GM13977 (cell line): ENCODE measurements at places on chromosomes 5 and 9.

GRCh38 chr5:77727190-77727589 lies 48.9 kb downstream of the TBCA start:
- DNase-seq = no peak

GRCh38 chr9:80605129-80605528 lies 1033.4 kb downstream of the TLE4 start:
- DNase-seq = no peak

- DNase-seq = no peak
These were observed 52.4 kb downstream of the MTREX start for GRCh38 chr5:55360190-55360589.

DNA sequence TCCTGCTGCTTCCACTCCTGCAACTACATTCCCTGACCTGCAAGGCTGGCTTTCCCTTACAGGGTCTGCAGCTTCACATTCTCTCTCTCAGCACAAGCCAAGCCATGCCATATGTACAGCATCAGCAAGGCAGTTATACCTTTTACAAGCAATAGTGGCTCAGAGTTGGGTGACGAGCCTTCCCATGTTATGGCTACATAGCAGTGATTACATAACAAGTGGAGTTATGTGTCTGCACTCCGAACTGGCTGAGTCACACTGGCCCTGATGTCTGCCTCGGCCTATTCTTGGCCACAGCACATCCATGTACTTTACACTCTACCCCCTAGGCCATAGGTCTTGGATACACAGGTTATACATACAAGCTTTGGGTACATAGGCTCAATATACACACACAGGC lies 52.0 kb upstream of the SNCAIP start:
- DNase-seq = no peak

- no peak for DNase-seq
These were observed 96.0 kb downstream of the KIAA1958 start for GRCh38 chr9:112582371-112583262.

DNA sequence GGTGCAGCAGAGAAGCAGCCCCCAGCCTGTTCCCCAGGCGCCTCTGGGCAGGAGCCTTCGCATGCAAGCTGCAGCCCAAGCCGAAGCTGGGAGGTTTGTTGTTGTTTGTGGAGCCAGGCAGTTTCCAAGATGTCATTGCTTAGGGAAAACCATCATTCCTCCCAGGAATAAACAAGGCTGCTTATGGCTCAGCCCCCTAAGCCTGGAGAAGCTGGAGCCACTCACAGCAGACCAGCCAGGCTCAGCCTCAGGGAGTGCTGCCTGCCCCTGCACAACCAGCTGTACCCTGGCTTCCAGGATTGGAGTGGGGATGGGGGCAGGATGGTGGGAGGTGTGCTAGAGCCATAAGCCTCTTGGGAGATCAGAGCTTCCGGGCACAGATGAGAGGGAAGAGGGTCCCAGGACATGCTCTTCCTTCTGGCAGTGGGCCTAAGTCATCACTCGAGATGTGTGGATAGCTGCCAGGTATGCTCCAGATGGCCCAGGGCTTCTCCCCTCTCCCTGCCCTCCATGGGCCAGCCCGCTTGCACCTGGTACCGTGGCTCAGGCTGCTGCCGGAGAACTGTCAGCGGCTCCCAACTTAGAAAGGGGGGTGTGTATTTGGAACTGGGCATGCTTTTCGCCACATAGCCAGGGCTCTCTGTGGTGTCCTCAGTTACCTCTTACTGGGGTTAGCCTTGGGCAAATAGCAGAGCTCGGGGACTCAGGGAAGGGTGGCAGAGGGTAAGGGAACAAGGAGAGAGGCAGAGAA lies 105.2 kb downstream of the RGS3 start:
- no peak for DNase-seq

DNA sequence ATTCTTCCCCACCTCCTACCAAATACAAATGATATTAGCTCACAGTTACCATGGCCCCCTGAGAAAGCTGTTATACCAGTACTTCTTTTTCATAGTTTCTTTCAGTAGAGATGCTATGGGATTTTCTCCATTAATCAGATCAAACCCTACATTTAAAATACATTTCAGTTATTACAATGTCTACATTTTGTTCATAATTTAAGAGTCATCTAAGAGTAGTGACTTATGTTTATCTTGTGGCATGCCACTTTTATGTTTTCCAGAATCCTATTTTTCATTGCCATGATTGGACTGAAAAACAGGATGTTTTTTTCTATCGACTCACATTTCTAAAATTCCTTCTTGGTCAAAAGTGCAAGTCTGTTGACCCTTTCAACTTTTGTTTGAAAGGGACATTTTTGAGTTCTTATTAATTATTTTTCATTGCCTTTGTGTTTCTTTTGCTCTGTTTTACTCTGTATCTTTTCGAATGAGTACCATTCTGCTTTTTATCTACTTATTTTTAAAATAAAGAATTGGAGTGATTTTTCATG lies 77.4 kb upstream of the ANXA1 start:
- no peak for DNase-seq

DNA sequence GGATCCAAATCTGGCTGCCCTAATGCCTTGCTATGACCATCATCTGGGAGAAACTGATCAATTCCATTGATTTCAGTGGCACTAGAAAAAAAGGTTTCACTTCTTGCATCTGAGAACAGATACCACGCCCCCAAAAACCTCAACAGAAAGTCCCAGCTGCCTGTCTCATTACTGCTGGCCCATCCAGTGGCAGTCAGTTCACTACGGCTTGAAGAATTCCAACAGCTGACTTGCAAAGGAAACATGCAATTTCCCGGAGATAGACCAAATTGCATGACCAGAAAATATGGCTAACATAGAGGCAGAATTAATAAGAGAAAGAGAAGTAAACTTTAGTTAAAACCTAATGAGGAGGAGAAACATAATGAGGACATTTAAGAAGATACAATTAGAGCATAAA lies 48.6 kb downstream of the UGCG start:
- DNase-seq = peak; percentile 56

GRCh38 chr5:149358868-149359495 lies 1.1 kb downstream of the PCYOX1L start:
- no peak for DNase-seq

- no peak for DNase-seq
These were observed 570.6 kb downstream of the PDE4D start for GRCh38 chr5:59322894-59323293.

GRCh38 chr5:158499075-158499891 lies 600.4 kb downstream of the EBF1 start:
- no peak for DNase-seq

DNA sequence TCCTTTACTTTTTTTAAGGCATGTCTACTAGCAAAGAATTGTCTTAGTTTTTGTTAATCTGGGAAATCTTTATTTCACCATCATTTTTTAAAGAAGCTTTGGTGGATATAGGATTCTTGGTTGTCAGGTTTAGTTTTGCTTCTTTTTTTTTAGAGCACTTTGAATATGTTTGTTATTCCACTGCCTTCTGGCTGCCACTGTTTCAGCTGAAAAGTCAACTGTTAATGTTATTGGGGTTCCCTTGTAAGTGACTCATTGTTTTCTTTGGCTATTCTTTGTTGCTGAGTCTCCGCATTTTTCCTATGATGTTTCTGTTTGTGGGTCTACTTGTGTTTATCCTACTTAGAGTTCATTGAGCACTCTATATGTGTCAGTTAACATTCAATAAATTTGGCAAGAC lies 44.4 kb downstream of the PHAX start:
- no peak for DNase-seq

- no peak for DNase-seq
These were observed 9.6 kb downstream of the SLCO4C1 start for GRCh38 chr5:102286476-102286875.

GRCh38 chr9:125993466-125993865 lies 246.3 kb downstream of the PBX3 start:
- DNase-seq = no peak

DNA sequence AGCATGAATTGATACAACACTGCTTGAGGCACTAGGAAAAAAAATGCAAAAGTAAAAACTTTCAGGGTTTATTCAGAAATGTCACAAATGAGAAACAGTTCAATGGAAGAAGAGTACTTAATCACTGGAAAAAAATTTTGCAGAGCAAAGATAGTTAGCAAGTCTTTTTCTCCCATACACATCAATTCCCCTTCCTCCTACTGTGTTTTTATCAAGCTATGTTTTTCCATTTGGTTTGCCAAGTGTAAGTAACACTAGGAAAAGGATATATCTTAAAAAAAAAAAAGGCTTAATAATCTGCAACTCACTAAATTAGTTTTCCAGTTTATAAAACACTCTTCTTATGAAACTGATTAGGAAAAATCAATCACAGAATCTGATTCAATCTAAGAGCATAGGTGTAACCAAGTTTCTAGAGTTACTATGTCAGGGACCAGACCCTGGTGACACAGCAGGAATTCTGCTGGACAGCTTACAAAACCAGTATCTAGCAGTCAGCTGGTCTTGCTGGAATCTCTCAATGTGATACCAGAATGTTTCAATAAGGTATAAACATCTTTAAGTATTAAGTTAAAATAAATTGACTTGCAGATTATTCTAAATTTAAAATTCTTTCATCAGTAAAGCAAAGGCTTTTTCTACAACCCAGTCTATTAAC lies 34.7 kb downstream of the RNF145 start:
- DNase-seq = no peak

- DNase-seq = no peak
These were observed 95.6 kb downstream of the DENND1A start for GRCh38 chr9:123834218-123834888.

- no peak for DNase-seq
These were observed 161.8 kb upstream of the SPRY4 start for GRCh38 chr5:142486581-142486980.

GRCh38 chr5:176700239-176700847 lies 53.1 kb downstream of the TSPAN17 start:
- no peak for DNase-seq

- DNase-seq = no peak
These were observed 22.1 kb upstream of the MATR3 start for GRCh38 chr5:139271201-139272027.

- DNase-seq = no peak
These were observed 434 bp downstream of the GLRX start for GRCh38 chr5:95822043-95822541.

DNA sequence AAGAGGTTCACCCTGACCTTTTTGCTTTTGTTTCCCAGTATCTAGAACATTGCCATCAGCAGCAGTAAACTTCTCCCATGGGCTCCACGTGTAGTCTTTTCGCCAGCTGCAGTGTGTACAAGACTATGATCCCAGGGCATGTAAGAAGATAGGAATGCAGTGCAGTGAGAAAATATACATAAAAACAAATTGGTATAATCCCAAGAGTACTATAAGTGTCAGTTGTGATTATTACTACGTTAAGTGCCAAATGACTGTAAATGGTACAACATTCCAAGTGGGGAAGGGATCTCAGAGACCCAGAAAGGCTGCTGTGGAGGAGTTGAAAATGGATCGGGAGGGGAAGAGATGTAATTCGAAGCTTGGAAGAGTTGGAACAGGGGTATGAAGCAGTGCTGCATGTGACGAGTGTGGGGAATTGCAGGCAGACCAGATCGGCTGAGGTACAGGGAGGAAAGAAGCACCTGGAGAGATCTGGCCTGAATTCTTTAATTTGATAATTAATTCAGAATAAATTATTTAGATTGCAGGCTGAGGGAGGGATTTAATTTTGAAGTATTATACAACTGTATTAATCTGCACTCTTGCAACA lies 95.1 kb downstream of the FBXL7 start:
- no peak for DNase-seq

DNA sequence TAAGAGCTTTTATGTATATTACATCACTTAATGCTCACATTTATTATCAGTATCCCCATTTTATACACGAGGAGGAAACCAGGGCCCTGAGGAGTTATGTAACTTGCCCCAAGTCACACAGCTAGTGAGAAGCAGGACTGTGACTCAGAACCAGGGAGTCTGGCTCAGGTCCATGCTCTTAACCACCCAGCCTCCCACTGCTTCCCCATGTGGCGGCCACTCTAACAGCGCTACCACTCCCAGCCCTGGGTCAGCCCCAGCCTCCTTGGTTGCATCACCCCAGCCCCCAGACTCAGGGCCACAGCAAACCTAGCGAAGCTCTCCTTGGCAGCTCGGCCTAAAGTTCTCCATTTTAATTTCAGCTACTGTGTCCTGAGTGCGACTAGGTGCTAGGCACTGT lies 159.1 kb downstream of the PAX5 start:
- no peak for DNase-seq

GRCh38 chr9:79988126-79988525 lies 416.4 kb downstream of the TLE4 start:
- DNase-seq = no peak

DNA sequence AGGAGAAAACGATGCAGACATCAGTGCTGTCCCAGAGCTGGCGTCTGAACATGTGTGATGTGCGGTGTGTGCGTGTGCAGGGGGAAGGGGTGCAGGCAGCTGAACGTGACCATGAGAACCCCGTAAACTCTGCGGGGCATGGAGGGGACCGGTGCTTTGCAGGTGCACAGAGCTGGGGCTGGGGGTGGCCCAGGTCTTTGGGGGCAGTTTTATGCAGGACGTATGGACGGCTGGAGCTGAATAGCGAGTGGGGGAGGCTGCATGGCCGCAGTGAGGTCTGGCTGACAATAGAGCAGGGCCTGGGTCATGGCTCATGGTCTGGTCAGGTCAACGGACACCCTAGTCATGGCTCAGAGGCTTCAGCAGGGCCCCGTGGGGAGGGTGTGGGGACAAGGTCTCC lies 3.3 kb upstream of the EXOC3 start:
- no peak for DNase-seq

- DNase-seq = no peak
These were observed 277.8 kb upstream of the FBXL7 start for GRCh38 chr5:15222156-15222555.

- DNase-seq = no peak
These were observed 161.6 kb downstream of the COL23A1 start for GRCh38 chr5:178428341-178429155.

- no peak for DNase-seq
These were observed 89.7 kb upstream of the EQTN start for GRCh38 chr9:27386571-27387091.

DNA sequence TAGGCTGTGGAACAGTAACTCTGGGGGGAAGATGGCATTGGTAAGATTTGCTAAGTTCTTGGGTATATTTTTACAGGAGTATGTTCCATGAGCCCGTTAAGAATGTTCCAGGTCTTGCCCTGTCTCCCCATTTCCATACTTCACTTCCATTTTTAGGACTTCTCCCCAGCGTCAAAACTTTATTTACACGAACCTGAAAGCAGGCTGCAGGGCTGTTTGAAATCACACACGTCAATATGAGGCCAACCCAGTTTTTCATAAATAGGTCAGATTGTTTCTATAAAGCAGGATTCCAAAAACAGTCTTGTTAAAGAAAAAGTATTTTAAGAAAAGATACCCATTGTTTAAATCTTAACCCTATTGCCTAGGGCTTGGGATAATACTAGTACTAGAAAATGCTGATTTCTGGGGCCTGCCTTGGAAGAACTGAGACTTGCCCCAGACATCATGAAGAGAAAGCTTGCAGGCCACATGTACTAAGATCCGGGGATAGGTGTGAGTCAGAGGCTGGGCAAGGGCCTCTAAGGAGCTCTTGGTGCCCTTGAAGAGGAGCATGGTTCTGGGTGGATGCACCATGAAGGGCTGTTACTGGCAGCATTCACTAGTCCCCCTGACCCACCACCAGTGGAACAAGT lies 24.2 kb downstream of the TRIO start:
- no peak for DNase-seq

- no peak for DNase-seq
These were observed 14.5 kb downstream of the ADAM19 start for GRCh38 chr5:157561110-157561509.
